ENCODE measurements at places on chromosomes 7 and 10. TPM values are rescaled to one million over a fixed set of nuclear protein-coding genes. Genes with fewer than 3 reads are reported as not detected.

Gene POP7
- 82.7 TPM for total RNA-seq

Gene SCART1
- total RNA-seq: 1.5 TPM

Gene IRF5
- 21.2 TPM for total RNA-seq

Gene RALA
- 38.8 TPM for total RNA-seq

DNA sequence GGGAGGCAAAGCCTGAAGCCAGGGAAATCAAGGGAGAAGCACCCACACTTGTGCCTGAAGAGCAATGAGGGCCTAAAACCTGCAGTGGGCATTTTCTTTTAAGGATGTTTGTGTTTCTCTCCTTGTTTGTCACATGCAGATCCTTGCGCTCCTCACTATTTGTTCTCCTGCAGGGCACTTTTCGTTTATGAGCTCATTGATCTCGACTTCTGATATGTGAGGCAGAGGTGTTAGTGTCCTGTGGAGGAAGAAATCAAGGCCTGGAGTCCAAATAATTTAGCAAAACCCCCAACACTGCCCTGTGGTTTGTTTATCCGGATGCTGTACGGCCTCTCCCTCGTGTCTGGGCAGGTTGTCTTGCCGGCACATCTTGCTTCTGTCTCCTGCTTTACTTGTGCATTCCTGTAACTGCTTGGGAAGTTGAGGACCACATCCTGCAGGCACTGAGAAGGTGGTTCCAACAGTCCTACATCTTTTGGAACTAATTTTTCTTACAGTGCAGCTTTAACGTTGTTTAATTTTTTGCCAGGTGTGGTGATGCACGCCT is 13.7 kb downstream of the UBE3C start:
- H3K4me3 ChIP-seq: no peak overlapping the region
- no peaks in the 10 kb centered on the region for H3K27me3 ChIP-seq
- no peak for DNase-seq
- H3K36me3 ChIP-seq: peaks cover 7% of the 10 kb centered on the region
- H3K4me1 ChIP-seq: peaks cover 24% of the 10 kb centered on the region

DNA sequence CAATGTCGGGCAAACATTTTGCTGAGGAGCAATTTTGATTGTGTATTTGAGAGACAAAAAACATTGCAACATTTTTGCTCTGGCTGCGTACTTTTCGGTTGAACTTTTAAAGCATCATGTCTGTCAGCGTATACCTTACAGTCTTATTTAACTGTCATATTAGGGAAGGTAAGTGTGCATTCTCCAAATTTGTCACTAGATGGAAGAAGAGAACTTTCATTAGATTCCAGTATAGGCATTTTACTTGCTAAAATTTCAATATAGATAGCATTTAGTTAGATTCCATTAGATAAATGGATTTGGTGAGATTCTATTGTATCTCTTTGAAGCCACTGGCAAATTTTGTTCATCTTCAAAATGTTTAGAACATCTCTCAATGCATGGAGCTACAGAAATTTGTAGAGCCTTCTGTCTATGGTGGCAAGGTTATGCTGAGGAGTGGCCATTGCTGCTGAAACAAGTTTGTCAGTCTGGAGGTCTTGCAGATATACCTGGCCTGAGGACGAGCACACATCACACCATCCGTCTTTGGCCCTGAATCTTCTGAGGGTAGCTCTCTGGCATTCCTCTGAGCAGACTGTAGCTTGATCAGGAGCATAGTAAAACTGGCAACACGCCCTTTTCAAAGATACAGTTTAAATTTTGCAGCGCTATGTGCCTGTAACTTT is 437.5 kb upstream of the MBL2 start:
- no peak overlapping the region for H3K4me3 ChIP-seq

- no peaks in the 10 kb centered on the region for H3K4me1 ChIP-seq
- H3K4me3 ChIP-seq: no peak overlapping the region
- no peak overlapping the region for H3K27ac ChIP-seq
- no peaks in the 10 kb centered on the region for H3K27me3 ChIP-seq
- no peak for DNase-seq
Observed at GRCh38 chr7:103888603-103889153, 100.8 kb downstream of the RELN start.

Data from activated T-helper 1 cell treated with anti-CD3 and anti-CD28 coated beads, Interleukin-12 subunit alpha, Interleukin-12 subunit beta, Interleukin-2, Interleukin-4 antibody, amounts not matched to agents 30 ng/mL and 10 ng/mL and 1 ng/mL, durations not matched to agents 14 hours and 24 hours and 36 hours (primary cell).